Stimulated activated CD8-positive, alpha-beta memory T cell treated with anti-CD3 and anti-CD28 coated beads, Interleukin-4, amount 100 ng/mL, for 1 hour (primary cell): ENCODE measurements at places on chromosomes 12 and 14.

GRCh38 chr14:77909911-77910310, 110.0 kb downstream of the ADCK1 start:
- DNase-seq = no peak

DNA sequence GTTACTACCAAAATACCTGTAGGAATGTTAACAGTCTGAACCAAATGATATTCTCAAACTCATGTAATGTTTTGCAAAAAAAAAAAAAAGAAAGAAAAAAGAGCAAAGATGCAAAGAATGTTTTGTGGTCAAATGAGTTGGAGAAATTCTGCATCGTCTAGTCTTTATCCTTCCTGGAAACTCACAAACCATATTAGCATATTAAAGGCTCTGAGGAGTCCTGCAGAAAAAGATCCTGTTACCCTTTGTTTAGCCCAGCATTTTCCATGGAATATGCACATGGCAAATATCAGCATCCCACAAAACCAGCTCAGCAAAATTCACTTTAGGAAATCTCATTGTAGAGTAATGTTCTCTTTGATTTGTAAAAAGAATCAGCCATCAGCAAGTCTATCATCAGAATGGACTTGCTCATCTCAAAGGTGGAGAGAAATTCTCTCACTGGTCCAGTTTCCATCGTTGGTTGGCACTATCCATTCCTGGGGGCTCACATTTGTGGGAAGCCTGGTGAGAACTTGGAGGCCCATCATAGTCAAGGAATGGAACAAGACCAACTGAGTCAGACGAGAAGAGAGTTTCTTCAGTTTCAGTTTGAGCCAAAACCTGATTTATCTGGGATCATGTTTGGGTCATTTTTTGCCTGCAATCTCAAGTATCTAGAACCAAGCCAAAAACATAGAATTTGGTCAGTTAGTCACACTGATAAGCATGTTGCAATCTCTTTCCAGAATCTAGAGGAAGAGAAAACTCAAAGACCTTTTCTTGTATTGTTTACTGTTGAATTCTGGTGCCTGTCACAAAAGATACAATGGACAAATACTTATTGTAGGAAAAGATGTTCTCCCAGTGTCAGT, 129.8 kb downstream of the TBX5 start:
- no peak for DNase-seq

DNA sequence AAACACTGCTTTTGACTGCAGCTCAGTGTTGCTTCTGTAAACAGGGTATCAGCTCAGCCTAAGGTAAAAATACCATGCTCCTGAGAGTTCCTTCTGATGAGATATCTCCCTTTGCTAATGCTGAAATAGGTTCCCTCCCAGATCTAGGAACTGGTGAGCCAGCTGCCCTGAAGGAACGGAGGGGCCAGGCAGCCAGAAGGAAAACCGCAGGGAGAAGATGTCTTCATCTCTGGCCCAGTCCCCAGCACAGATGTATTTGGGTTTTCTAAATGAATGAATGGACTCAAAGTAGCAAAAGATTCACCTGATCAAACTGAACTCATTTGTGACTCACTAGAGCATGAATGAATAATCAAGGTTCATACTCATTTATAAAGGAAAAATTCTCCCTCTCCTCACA, 247.8 kb downstream of the MSRB3 start:
- DNase-seq = no peak

DNA sequence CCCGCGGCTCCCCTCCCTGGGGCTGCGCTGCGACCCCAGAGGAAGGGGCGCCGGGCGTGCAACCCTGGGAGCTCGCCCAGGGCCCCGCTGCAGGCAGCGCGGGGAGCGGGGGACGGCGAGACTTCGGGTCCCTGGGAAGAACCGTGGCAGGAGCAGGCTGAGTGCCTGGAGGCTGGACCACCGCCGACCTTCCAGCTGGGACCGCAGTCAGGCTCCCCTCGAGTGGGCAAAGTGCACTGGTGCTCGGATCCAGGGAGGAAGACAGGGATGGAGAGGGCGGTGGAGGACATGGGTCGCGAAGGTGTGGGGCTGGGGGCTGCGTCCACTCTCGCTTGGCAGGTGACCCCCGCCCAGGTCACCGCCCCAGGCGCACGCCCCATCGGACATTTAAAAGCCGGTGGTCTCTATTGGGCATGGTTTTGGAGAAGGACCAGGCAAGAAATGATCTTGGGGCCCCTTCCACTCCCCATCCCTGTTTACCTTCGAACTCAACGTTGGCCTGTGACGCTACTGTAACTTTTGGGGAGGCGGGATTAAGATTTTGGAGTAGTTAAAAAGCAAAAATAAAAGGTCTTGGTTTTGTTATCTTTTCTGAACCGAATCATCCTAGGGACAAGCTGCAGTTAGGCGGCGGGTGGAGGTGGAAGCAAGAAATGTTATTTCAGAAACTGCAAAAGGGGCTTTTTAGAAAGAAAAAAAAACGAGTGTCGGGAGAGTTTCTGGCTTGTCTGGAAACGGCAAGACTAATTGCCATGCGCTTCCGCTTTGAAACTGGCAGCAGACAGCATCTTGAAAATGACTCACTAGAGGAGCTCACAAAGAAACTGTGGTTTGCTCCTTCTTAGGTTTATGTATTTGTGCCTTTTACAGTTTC, 1.0 kb downstream of the ELK3 start:
- peak; percentile 46 for DNase-seq

DNA sequence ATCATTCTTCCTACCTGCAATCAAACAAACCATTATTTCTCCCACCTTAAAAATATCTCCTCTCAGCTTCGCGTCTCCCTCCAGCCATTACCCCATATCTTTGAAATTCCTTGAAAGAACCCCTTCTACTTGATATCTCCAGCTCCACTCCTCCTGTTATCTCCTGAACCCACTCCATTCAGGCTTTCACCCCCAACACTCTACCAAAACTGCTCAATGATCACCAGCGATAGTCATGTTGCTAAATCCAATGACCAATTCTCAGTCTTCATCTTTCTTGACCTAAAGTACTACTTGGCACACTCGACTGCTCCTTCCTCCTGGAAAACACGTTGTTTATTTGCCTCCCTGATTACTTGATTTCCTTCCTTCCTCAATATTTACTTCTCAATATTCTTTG, 70.1 kb downstream of the DUSP16 start:
- DNase-seq = no peak

DNA sequence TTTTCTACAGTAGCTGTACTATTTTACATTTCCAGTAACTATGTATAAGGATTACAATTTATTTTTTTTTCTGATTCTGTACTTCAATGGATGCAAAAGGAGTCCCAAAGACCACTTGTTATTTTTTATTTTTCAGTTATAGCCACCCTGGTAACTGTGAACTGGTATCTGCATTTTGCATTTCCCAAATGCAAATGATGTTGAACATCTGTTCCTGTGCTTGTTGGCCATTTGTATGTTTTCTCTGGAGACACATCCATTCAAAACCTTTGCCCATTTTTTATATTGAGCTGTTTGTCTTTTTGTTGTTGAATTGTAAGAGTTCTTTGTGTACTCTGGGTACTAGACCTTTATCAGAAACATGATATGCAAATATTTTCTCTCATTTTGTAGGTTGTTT, 485.6 kb downstream of the LRIG3 start:
- DNase-seq = no peak

GRCh38 chr14:72503696-72504368, 390.1 kb downstream of the DPF3 start:
- no peak for DNase-seq

GRCh38 chr12:59620326-59620725, 24.5 kb downstream of the SLC16A7 start:
- no peak for DNase-seq

- DNase-seq = no peak
Observed at GRCh38 chr12:71356569-71356968, 83.0 kb upstream of the LGR5 start.

- no peak for DNase-seq
Observed at GRCh38 chr14:93870377-93870776, 56.8 kb upstream of the FAM181A start.

- DNase-seq = no peak
Observed at GRCh38 chr12:132021031-132021871, 71.5 kb downstream of the EP400 start.

DNA sequence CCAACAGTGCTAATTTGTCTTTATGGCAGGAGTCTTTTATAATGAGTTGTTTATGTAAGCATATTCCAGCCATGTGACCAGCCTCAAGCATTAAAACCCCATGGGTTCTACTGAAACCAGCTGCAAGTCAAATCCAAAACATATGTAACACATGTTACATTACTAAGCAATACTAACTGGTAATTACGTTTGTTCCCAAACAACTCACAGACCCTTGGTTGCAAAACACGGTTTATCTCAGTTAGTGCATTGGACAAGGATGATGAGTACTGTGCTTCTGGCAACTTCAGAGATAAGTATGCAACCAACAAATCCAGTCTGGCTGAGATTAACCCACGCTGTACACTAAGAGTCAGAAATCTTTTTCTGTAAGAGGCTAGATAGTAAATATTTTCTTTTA, 110.1 kb upstream of the FAR2 start:
- no peak for DNase-seq

DNA sequence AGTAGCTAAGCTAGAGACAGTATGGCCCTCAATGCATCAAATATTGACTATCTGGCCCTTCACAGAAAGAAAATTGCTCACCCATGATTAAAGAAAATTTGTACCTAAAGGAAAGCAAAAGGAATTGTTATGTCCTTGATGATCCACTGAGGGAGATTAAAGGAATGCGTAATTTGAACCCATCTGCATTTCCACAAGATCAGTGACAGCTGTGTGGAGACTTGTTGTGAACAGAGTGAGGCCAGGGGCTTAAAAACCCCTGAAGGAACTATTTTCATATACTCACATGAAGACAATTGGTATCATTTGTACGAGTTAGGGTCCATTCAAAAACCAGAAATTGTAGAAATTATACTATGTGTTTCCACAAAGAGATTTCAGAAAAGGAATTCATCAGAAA, 1908.1 kb upstream of the SEL1L start:
- no peak for DNase-seq

GRCh38 chr12:95701275-95701674, 89.3 kb downstream of the NTN4 start:
- DNase-seq = no peak

- no peak for DNase-seq
Observed at GRCh38 chr14:91872011-91872501, 4.7 kb upstream of the TC2N start.

- DNase-seq = no peak
Observed at GRCh38 chr12:130074661-130075406, 87.4 kb upstream of the FZD10 start.

DNA sequence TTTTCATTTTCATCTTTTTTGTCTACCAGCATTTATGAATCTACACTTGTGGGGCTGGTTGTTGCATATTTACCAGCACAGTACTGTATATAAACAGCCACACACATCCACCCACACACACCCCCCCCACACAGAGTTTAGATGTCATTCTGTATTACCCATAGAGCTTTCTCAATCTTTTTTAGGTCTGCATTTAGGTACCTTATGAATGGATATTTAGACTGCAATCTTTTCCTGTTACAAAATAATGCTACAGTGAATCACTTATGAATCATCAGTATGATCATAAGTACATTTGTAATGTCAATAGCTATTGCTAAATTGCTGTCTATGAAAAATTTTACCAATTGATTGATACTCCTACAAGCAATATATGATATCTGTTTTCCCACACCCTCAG, 67.3 kb upstream of the STK38L start:
- DNase-seq = no peak

- no peak for DNase-seq
Observed at GRCh38 chr14:35287431-35288013, 4.7 kb upstream of the PSMA6 start.

DNA sequence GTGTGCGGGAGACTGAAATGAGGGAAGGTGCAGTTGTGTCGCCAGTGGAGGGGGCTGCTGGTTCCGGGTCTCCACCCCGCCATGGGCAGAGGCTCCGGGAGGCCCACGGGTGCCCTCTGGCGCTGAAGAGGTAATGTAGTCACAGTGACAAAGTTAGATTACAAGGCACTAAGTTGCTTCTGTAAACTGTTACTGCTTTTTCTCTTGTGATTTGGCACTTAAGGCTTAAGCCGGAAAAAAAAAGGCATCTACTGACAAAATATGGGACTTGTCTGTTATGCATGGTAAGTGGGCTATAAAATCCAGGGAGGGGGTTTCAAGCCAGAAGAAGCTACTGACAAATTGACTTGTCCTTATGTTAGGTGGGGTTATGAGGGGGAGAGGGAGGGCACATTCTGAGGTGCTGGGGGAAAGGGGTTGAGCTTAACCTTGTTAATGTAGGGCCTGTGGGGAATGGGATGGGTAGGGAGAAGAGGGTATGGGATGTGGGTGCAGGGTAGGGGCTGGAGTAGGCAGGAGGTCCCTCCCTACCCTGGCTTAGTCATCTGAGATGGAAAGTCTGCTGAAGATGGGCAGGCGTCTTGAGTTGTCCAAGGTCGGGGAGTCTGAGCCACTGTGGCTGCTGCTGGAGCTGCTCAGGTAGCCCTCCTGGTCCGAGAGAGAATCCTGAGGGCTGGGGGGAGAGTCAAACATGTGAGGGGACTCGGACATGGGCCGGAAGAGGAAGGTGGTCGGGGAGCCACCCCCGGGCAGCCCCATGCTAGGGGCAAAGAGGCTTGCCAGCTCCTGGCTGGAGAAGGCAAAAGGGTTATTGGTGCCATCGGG, 3.7 kb downstream of the ZFP36L1 start:
- peak; percentile 79 for DNase-seq

- DNase-seq = no peak
Observed at GRCh38 chr12:46701356-46701755, 124.4 kb downstream of the SLC38A4 start.

- no peak for DNase-seq
Observed at GRCh38 chr14:69643430-69644200, 32.2 kb downstream of the SUSD6 start.

DNA sequence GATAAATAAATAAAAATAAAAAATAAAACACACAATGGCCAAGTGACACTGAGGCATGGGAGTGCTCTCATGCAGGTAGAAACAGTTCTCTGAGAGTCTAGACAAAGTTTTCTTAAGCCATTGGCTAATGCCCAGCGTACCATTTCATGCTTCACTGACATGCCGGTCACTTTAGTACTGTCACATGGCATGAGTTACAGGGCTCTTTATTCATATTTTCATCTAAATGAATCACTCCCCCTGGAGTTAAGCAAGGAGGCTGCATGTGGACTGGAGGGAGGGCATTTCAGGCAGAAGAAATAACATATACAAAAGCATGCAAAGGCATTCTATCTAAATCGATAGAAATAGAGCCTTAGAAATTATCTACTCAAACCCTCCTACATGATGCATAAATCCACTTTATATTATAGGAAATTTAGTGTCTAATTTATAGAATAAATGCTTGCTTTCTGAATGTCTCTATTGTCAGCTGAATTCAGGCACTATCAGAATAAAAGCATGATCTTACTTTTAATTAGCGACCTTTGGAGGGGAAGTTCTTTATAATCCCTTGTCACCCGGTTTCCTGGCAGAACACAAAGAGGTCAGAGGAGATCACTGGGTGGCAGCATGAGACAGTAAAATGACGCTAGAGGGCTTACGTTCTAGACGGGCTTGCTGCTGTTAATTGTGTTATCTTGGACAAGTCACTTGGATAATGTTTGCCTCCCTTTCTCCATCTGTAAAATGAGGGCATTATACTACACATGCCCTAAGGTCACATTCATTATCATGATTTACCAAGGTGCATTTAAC, 17.5 kb downstream of the DYRK4 start:
- DNase-seq = no peak
